G401 (cell line): ENCODE measurements at places on chromosomes 13 and 19. TPM values are rescaled to one million over a fixed set of nuclear protein-coding genes. Genes with fewer than 3 reads are reported as not detected.

SLC8A2 gene
- 3.5 and 3.8 TPM in 2 replicates for total RNA-seq

NLRP9 gene
- not detected in 2 replicates for total RNA-seq

LONP1 gene
- 240 and 246 TPM in 2 replicates for total RNA-seq

DZIP1 gene
- 41.6 and 75.1 TPM in 2 replicates for total RNA-seq

GRIN3B gene
- total RNA-seq, result 0.74 and 3.5 TPM in 2 replicates

BCL3 gene
- 6.6 and 9.1 TPM in 2 replicates for total RNA-seq

DNA sequence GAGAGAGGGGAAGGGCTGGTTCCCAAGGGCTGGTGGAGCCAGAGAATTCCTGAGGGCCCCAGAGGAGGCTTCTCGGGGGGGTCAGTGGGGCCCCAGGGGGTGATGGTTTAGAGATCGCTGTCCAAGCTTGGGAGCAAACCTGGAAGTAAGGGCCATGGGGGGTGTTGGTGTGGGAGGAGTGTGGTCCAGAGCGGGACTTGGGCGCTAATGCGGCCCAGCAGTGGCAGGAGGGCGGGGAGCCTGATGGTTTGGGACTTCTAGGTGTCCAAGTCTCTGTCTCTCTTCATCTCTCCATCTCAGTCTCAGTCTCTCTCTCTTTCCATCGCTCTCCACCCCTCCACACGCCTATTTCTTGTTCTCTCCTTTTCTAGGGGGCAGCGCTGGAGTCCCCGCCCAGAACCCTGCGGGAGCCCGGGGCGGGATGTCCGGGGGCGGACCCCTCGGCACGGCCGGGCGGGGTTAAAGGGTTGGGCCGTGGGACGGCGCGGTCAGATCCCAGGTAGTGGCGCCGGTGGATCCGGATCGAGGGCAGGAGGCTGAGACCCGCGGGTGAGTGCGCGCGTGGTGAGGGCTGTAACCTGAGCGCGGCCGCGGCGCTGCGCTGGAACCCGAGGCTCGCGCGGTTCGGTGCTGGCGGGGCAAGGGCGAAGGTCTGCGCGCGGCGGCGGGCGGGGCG, at the start of gene CYP4F22:
Gene CYP4F22, plus strand, starts transcription at position 491 of the 676 bp plus-strand sequence. CDS start 16,812 bp downstream, outside the sequence.
- DNase-seq, result no peak

- no peak for DNase-seq
Observed at GRCh38 chr13:23129331-23129730, 51.4 kb upstream of the SGCG start.

GRCh38 chr13:64438084-64438483, 2792.1 kb downstream of the PCDH9 start:
- DNase-seq, result peak; percentile 37

DNA sequence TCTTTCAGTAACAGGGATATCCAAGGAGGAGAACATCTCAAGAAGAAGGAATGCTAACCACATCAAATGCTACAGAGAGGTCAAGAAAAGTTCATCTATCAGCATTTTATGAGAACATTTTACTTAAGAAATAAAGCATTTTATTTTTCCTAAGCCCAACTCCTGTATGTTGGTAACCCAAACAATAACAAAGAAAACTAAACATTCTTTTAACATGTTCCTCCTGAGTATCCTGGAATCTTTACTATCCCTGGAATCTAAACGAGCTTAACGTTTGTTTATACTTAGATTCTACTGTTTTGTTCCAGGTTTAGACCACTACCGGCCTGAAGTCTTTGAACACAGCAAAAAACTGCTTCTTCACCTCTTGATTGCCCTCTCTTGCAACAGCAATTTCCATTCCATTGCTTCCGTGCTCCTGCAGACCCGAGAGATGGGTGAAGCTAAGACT, 89.7 kb downstream of the ZAR1L start:
- DNase-seq, result no peak

- DNase-seq, result peak; percentile 74
Observed at GRCh38 chr13:19864746-19865309, 1.4 kb upstream of the ZMYM5 start.

DNA sequence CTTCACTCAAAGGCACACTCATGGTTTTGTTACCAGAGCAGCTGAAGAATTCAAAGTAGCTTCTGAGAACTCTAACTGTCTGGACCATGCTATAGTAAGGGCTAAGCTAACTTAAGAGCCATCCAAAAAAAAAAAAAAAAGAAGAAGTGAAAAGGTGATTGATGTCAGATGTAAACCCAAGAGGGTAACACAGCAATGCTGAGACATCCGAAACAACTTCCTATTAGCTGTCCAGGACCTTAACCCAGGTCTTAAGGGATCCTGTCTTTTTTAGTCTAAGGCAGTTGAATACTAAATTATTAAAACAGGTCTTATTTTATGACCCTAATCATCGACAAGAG, 11.2 kb upstream of the RAB20 start:
- DNase-seq, result no peak

DNA sequence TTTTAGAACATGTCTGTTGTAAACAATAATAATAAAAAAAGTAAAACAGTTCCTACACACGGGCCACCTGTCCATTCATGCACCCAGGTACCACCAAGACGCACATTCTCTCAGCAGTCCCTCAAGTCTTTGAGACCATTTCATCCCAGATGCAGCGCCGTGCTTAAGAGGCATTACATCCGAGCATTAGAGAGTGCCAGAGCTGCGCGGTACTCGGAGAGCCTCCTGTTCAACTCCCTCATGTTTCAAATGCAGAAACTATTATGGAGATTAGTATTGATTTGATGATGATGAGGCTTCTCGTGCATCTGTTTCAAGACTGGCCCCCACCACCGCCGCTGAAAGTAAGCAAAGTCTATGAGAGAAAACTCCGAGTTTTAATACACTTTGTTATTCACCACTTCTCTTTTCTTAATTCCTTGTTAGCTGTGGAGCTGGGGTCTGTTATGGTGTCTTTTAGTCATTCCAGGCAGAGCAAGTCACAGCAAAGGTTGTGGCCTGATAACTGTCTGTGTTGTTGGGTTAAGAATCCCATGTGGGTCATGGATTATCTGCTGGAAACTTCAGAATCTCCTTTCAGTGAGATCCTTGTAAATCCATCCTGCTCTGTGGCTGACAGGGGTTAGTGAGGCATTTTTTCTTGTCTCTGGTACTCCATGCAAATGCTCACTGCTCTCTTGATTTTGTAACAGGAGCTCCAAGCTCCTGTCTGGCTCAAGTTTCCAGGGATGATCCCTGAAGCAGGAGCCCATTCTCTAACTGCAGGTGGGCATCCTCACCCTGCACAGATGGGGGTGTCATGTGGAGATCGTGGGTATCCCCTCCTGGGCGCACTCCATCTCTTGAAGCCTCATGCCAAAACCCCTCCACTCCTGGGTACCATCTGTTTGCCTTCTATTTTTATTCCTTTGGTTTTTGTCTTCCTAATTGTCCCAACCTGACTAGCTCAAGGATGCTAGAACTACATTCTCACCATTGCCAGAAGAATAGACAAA, 74.9 kb upstream of the MTIF3 start:
- peak; percentile 92 for DNase-seq

DNA sequence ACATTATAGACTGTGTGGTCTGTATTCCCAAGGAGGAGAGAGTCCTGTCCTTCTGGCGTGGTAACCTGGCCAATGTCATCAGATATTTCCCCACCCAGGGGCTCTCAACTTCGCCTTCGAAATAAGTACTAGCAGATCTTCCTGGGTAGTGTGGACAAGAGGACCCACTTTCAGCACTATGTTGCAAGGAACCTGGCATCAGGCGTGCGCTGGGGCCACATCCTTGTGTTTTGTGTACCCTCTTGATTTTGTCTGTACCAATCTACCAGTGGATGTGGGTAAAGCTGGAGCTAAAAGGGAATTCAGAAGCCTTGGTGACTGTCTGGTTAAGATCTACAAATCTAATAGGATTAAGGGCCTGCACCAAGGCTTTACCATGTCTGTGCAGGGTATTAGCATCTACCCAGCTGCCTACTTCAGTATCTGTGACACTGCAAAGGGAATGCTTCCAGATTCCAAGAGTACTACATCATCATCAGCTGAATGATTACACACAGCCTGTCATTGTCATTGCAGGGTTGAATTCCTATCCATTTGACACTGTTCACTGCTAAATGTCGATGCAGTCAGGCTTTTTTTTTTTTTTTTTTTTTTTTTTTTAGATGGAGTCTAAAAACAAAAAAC, 148.0 kb downstream of the PRR20E start:
- no peak for DNase-seq

DNA sequence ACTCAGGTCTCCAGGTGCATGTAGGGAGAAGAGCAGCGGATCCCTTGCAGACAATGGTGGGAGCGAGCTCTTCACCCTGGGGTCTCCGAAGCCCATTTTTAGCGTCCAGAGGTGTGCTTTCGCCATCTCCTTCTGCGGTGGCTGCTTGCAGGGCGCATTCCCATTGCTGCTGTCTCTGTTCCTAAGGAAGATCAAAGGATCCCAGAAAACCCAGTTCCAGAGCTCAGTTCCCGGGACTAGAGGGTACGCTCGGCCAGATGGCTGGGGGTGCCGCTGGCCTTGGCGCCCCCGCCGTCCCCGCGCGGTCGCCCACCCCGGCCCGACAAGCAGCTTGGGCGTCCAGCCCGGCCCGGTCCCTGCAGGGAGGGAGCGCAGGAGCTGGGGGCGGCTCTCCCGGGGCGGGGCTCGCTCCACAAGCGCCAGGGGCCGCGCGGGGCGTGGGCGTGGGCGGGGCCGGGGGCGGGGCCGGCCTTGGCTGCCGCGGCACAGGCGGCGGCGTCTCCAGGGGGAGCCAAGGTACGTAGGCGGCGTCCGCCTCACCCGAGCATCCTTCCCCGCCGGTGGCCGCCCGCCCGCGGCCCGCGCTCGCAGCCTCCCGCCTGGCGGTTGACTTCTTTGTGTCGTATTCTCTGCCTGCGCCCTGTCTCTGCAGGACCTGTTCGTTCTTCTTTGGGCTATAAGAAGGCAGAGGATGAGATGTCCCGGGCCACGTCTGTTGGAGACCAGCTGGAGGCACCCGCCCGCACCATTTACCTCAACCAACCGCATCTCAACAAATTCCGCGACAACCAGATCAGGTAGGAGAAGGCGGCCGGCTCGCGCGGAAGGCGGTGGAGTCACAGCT, 96.8 kb downstream of the ATP8A2 start:
- peak; percentile 78 for DNase-seq

DNA sequence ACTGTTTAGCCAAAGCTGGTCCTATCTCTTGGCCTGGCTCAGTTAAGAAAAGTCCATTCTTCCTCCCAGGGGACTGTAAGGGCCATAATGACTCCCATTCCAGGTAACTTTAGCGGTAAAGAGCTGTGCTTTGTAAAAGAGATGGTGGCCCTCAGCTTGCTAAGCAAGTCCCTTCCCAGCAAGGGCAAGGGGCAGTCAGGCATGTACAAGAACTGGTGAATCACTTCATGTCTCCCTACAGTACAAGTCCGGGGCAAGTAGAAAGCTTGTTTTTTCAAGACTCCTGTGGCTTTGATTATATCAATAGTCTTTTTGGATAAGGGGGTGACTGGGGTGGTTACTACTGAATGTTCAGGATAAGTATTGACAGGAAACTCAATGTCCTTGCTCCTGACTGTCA, 88.9 kb downstream of the SLC25A15 start:
- DNase-seq, result no peak

GRCh38 chr19:50669302-50670101, 20.3 kb downstream of the C19orf81 start:
- peak; percentile 66 for DNase-seq

DNA sequence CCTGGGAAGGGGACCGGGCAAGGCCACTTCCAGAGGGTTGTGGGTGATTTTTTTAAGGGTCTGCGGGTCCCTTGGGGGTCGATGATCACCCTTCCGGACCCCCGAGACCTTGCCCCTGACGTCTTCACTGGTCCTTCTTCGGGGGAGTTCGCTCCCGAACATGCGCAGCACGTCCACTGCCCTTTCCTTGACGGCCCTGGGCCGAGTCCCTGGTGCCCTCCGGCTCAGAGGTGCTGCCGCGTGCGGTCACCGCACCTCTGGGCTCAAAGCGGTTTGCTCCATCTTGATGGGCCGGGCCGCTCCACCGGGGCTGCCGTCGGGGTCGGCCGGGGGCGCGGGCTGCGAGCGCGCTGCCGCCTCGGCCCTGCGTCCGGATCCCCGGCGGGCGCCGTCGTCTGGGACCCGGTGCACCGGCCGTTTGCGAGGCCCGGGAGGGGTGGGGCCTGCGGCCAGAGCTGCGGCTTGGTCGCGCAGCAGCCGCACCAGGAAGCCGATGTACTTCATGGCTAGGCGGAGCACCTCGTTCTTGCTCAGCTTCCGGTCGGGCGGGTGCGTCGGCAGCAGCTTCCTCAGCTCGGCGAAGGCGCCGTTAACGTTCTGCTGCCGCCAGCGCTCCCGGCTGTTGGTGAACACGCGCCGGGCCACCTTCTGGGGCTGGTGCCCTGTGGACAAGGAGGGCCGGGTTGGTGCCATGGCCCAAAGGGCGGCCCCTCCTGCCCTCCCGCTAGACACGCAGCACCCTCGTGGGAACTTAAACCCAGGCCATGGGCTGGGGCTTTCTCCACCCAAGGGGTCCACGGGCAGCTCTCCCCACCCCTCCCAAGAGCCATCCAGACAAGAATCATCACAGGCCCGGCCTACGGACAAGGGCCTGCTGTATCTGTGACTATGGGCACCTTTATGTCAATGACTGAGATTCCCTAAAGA, 3.3 kb downstream of the LYL1 start:
- no peak for DNase-seq

DNA sequence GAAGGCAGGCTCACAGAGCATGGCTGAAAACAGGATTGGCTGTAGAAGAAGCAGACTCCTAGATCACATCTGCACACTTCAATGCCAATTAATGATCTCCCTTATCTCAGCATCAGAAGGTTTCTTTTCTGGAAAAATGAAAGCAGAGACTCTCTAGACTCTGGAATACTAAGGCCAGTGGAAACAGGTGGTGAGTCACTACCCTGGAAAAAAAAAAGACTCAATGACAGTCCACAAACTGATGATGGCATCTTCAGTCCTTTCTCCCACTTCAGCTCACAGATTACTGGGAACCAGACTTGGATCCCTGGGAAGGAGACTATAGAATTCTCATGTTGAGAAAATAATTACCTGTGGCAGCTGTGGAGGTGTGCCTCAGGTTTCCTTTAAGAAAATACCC, 47.5 kb upstream of the MBNL2 start:
- no peak for DNase-seq

DNA sequence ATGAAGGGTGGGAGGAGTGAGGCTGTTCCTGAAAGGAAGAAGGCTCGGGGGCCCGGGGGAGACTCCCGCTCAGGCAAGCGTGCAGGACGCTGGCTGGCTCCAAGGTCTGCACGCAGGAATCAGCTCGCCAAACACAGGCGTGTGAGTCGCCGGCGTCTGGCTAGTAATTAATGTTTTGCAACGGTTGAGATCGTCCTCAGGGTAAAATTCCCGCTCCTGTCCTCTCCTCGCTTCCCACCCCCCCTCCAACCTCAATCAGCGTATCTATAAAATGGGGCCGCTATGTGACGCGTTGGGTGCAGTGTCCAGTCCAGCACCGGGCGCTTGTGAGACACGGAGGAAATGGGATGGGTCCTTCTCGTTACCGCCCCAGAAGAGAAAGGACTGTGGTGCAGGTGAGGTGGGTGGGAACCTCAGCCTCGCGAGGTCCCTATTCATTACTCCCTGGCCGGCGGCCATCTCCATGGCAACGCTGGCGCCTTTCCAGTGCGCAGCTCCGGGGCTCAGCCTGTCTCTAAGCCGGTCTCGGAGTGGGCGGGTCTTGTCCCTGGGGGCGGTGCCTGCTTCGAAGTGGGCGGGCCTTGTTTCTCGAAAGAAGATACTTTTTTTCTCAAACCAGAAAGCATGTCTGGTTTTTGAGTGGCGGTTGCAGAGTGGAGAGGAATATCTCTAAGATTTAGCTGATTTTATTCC, 6.5 kb upstream of the ZNF579 start:
- DNase-seq, result peak; percentile 96
